ENCODE measurements at places on chromosomes 2 and 18.

- DNase-seq: no peak
Observed at GRCh38 chr18:44837482-44838180, 156.9 kb downstream of the SETBP1 start.

DNA sequence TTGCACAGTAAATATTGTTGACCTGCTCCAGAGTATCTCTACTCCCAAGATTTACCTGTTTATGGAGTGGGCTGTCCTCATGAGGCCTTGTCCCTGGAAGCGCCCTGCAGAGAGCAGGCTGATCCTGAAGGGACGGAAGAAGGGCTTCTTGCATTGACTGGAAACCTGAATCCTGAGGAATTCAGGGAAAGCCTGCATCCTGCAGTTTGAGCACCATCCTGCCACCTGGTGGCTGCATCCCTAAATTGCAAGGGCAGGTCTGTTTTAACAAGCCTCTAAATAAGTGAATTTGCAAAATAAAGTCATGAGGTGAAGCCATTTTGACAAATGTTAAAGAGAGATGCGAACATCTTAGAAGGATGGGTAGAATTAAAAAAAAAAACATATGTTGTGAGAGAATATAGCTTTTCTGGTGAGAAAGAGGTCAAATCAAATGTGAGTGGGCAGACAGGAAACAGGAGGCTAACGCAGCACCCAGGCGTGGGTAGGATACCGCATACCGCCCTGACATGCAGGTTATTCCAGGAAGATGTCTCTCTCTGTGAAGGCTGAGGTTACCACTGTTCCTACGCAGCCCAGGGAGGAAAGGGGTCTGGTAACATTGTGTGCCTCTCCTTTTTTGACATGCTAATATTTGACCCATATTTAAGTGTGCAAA is 754.9 kb downstream of the RNF144A start:
- peak; percentile 13 for DNase-seq

- no peak for DNase-seq
Observed at GRCh38 chr2:40282428-40282827, 169.5 kb downstream of the SLC8A1 start.

DNA sequence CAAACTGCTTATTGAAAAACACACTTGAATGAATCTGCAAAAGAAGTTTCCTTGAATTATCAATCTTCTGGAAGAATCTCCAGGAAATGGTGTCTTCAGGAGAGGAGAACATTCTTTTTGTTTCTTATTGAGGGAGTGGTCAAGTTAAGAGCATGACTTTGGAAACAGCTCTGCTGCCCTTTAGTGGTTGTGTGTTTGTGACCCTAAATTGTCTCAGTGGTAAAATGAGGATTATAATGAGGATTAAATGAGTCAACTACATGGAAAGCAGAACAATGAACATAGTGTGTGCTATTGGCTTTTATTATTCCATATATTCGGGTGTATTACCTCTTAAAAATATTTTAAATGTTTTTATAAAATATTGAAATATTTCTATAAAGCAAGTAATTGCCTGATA is 44.8 kb upstream of the TANC1 start:
- DNase-seq: no peak

- no peak for DNase-seq
Observed at GRCh38 chr2:190576573-190576972, 42.1 kb upstream of the NEMP2 start.

DNA sequence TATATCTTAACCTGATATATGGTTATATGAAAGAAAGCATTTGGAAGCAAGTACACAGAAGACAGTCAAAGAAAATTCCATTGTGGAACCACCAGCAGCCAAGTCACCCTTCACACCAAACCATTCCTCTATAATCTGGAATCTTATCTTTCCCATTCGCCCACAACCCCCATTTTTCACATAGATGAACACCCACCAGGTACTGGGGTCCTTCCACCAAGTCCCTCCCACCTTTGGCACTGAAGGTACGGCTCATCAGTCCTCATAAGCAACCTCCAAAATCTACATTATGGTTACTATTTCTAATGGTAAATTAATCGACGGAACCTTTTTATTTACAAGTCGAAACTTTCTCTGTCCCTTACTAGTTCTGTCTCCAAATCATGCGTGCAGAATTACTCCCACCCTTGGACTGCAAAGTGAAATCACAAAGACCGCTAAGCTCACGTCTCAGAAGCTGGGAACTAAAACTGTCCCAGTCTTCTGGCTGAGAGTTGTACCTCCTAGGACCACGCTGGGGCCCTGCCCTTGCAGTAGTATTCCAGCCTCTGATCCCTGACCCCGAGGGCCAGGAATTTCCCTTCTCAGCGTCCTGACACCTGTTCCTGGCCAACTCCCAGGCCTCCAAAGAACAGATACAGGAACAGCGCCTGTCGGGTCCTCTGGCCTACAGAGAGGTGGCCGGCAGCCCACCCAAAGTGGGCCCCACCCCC is 702 bp downstream of the OLA1 start:
- peak; percentile 29 for DNase-seq

GRCh38 chr2:164764996-164765395 is 76.6 kb downstream of the COBLL1 start:
- no peak for DNase-seq

DNA sequence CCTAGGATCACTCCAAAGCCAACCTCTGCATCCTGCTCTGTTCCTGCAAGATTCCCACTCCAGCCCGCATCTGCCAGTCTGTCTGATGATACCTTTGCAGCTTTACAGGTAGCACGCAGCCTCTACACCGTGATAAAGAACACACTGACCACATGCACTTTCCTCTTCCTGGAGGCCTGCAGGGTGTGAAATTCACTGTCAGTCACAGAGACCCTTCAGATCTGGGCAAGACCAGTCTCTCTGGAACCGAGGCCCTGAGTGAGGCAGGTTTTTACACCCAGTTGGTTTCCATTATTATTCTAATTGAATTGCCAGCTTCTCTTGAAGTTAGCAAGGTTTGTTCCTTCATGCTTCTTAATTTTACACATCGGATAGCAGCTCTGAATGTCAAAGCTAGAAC is 30.5 kb upstream of the TWIST2 start:
- no peak for DNase-seq

DNA sequence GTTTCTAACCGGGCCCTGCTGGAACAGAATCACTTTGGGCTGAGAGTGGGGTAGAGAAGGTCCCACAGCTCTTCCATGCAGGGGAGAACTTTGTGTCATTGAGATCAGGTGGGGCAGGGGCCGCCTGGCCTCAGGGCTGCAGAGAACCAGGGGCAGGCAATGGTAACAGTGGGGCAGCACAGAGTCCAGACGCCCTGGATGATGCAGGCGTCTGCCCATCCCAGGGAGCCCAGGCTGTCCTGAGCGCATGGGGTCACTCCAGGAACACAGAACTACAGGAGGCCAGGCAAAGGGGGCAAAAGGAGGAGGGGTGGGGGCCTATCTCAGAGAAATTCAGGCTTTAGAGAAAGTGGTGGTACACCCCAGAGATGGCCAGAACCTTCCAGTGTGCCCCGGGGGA is 121.3 kb downstream of the NDUFA10 start:
- no peak for DNase-seq

GRCh38 chr18:55787536-55788073 is 199.6 kb upstream of the TCF4 start:
- DNase-seq: no peak

Measured in NCI-H345 (cell line).